ENCODE measurements at places on chromosomes 6 and 20.

DNA sequence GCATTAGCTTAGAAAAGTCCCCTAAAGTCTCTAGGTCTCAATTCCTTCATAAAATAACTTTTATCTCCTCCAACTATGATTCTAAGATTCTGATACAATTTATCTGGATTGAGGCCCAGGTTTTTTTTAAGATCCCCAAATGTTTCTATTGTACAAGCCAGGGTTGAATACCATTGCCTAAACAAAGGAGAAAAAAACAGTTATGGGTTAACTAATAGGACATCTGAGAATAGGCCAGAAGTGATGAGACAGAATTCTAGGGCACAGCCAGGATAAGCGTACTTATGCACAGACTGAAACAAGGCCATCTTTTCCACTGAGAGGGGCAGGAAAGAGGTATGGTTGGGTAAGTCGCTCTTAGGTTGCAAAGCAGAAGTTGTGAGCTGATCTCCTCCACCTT is 26.4 kb downstream of the EPB41L2 start:
- DNase-seq = no peak

DNA sequence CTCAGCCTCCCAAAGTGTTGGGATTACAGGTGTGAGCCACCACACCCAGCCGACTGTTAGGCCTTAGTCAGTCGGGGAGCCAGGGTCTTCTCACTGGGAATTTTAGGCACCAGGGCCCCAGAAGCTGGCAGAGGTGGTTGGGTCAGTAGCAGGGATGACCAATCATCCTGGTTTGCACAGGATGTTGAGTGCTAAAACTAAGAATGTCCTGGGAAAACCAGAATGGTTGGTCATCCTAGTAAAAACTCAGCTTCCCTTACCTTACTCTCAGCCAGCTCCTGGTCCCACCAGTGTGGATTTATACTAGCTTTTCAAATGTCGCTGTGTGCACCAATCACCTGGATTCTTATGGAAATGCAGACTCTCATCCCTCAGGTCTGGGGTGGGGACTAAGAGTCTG is 31.8 kb downstream of the KCNG1 start:
- DNase-seq = no peak

DNA sequence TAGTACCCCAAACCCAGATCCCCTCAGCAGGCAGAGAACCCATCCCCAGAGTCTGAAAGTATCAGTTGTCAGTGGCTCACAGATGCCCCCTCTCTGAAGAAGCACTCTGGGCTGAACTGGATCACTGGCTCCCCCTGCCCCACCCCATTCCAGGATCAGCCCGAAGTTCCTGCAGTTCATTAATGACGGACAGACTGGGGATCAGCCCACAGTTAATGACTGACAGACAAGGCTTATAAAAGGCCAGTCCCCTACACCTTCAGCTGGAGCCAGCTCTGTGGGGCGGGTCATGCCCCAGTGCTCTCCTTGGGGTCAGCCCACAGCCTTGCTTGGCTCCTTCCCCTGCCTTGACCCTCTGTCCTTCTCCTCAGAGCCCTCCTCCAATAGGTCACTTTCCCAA is 21.7 kb downstream of the KIAA1755 start:
- DNase-seq = no peak

DNA sequence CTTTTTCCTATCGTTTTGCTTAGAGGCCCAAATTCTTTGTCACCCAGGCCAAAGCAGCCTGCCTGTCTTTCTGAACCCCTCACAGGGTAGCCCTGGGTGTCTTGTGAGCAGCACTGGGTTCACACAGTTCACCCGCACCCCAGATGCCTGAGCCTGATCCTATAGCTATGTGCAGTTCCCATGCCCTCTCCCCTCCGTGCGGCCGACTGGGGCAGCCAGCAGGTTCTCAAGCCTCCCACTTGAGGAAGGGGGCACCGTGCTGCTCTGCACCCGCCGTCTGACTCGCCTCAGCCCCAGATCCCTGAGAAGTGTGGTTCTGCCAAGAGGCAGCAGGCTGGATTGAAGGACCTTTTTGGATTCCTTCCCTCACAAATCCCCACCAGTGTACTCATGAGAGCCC is 89.0 kb downstream of the PSMB1 start:
- no peak for DNase-seq

DNA sequence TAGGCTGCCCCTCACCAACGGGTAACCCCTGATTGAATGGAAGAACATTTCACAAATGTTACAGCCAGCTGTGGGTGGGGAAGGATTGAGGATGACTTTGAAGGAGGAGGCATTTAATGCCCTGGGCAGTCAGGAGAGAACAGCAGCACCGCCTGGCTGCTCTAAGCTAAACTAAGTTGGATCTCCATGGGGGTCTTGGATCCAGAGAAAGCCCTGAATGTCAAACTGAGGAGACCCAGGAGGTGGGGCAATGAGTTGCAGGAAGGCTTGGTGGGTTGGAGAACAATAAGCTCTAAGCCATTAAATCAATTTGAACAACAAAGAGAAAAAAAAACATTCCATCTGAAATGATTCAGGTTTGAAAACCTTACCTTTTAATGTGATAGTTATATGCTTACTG is 35.4 kb downstream of the TMX4 start:
- DNase-seq = no peak

GRCh38 chr20:24723647-24724352 is 225.3 kb upstream of the CST7 start:
- DNase-seq = no peak

GRCh38 chr20:60213126-60213893 is 255.1 kb downstream of the CDH26 start:
- DNase-seq = no peak

DNA sequence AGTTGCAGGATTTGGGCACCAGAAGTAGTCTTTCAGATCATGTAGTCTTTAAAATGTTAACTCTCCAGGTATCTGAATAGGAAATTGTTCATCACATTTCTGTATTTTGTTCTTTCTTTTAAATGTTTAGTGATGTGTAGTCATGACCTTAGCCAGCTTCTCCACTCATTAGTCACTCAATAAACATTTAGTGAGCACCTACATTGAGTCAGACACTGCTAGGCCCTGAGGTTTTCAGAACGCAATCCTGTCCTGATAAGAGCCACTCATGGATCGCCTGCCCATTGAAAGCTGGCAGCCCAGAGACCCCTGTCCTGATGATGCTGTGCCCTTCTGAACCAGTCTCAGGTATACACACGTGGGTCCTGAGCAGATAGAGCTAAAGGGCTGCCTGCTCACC is 163.4 kb upstream of the HEY2 start:
- DNase-seq = no peak

DNA sequence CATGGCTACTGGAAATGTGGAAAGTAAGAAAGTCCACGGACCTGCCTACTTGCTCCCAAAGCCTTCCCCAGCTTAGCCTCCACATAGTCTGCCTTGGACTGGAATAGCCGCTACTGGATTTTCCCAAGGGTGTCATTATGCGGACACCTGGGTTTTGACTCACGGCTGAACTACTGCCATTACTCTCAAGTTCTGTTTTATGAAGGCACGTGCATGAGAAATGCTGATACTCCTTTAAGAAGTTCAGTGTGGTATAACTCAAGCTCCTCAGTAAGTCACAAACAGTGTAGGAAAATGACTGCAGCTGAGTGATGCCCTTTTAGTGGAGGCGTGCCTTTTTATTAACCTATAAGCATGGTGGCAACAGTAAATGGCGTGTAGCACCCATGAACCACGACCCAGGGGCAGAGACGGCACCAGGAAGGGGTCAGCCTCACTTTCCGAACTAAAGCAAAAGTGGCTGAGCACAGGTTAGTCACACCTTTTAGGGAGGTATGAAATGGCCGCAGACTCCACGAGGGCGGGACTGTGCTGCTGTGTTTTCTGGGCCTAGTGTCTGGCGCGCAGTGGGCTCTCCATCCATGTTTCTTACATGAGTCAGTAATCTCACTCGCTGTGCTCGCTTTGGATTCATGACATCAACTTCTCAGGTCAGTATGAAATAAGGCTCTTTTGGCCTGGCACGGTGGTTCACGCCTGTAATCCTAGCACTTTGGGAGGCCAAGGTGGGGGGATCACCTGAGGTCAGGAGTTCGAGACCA is 23.9 kb downstream of the PSMG4 start:
- no peak for DNase-seq

DNA sequence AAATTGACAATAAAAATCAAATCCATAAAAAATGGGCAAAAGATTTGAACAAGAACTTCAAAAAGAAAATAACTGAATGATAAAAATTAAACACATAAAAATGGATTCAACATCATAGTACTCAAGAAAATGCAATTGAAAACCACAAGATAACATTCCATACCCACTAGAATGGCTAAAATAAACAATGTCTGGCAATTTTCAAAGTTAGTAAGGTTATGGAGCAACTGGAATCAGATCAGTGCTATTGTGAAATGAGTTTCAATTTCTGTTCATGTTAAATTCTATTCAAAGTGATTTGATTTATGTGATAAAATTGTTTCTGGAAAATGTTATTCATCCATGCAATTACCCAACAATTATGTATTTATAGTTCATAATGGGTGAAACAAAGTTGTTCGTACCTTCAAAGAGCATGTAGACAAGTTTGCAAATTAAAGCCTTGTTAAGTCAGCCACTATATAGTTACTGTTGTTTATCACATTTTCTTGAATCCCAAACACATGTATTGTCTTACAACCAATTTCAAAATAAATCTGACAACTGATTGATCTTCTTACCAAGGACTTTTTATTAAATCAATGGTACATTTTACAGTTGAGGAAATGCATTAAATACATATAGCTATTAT is 151.5 kb upstream of the CENPW start:
- no peak for DNase-seq

Data from DMS 273 treated with DMSO at 0.1 percent for 48 hours (cell line).